Pancreas (tissue), 10 donors: ENCODE measurements at places on chromosomes 12 and 14. TPM values are rescaled to one million over a fixed set of nuclear protein-coding genes. Genes with fewer than 3 reads are reported as not detected.

C1S gene
- 36.5 TPM for polyA plus RNA-seq

RND1 gene
- 4.2 TPM for polyA plus RNA-seq

IGF1 gene
- polyA plus RNA-seq, result 2.4 TPM

OR10G3 gene
- not detected for polyA plus RNA-seq

ST8SIA1 gene
- polyA plus RNA-seq, result 1.5 TPM

MUCL1 gene
- not detected for polyA plus RNA-seq

PRPF39 gene
- polyA plus RNA-seq, result 27.0 TPM

PRPH gene
- 5.3 TPM for polyA plus RNA-seq

CATSPERB gene
- 6.0 TPM for polyA plus RNA-seq

POU6F1 gene
- polyA plus RNA-seq, result 11.1 TPM

TMEM121 gene
- 2.5 TPM for polyA plus RNA-seq

RNASE1 gene
- 177 TPM for polyA plus RNA-seq

COX14 gene
- polyA plus RNA-seq, result 62.0 TPM

HAL gene
- 0.38 TPM for polyA plus RNA-seq

SPTB gene
- 5.2 TPM for polyA plus RNA-seq

LRP1-AS gene
- polyA plus RNA-seq, result not detected

DACT1 gene
- 0.80 TPM for polyA plus RNA-seq

CMKLR1 gene
- polyA plus RNA-seq, result 0.95 TPM

AHNAK2 gene
- 1.4 TPM for polyA plus RNA-seq

HCAR1 gene
- polyA plus RNA-seq, result not detected

PLCZ1 gene
- not detected for polyA plus RNA-seq

SARNP gene
- 47.9 TPM for polyA plus RNA-seq

VCPKMT gene
- 12.2 TPM for polyA plus RNA-seq

COX8C gene
- not detected for polyA plus RNA-seq

GLT1D1 gene
- polyA plus RNA-seq, result 1.3 TPM

KIF5A gene
- 0.76 TPM for polyA plus RNA-seq

ANO4 gene
- polyA plus RNA-seq, result 0.14 TPM

KRT79 gene
- not detected for polyA plus RNA-seq

SLCO1C1 gene
- 0.45 TPM for polyA plus RNA-seq

TMCC3 gene
- polyA plus RNA-seq, result 1.0 TPM

PACS2 gene
- polyA plus RNA-seq, result 77.7 TPM

KCNJ8 gene
- polyA plus RNA-seq, result 19.4 TPM

DAO gene
- polyA plus RNA-seq, result not detected

PLBD1 gene
- 4.1 TPM for polyA plus RNA-seq

PRKAG1 gene
- polyA plus RNA-seq, result 33.4 TPM

LIN7A gene
- 0.19 TPM for polyA plus RNA-seq

LALBA gene
- not detected for polyA plus RNA-seq
